ENCODE measurements at places on chromosomes 5 and 9.

DNA sequence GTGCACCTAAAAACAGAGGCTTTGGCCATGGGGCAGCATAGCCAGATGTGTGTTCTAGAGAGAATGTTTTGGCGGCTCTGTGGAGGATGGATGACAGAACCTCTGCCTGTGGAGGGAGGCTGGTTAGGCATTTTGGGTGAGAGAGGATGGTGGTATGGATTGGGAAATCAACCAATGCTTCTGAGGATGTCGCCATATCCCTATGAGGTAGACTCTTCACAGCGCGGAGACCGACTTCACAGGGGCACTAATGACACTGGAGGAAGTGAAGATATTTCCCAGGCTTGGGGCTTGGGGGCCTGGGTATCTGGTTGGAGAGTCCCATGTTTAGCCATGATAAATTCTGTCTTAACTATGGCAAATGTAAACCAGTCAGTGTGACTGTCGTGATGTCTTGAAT, 140.6 kb upstream of the KLF4 start:
- DNase-seq, result no peak

GRCh38 chr9:128254855-128255759, 20.7 kb downstream of the GOLGA2 start:
- DNase-seq, result peak; percentile 96

DNA sequence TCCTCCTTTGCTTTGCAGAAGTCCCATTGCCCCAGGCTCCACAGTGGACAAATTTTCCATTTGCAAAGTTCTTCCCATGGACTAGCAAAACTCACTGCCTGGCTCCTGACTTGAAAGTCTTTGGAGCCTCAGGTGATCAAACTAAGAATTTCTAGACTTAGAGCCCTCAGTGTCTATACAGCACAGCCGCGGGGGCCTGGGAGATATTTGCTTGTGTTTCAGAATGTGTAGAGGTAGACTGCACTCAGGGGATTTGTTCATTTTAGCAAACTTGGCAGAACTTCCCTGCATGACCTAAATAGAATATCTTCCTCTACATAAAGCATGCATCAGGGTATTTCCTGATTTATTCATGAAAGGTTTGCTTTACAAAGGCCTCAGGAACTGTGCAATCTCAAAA, 384.2 kb upstream of the ZNF462 start:
- DNase-seq, result no peak

GRCh38 chr5:112445626-112446350, 26.7 kb upstream of the EPB41L4A start:
- DNase-seq, result no peak

GRCh38 chr5:35303152-35303551, 72.9 kb upstream of the PRLR start:
- DNase-seq, result no peak

DNA sequence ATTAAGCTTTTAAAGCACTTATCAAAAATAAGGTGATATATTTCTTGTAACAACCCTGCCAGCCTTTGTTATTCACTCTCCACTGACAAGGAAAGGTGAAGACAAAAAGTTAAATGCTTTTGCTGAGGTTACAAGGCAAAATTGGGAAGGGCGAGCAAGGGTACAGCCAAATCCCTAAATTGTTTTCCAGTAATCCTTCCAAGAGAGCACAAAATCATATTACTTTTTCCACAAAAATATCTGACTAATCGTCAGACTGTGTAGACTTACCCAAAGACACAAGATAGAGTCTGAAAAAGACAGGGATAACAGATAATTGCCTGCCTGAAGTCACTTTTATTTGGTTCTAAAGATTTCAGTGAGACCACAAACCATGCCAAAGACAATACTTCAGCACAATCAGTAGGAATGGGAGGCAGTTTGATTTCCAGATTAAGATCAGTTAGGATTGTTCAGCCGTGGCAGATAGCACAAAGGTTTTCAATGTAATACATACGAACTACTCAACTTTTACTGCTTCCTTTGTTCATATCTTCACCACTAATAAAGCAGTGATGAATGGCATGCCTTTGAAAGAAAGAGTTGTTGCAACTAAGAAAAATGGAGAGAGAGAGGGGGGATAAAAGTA, 383.8 kb upstream of the TUSC1 start:
- DNase-seq, result no peak

- no peak for DNase-seq
Measured at GRCh38 chr9:130886981-130887380, 9.6 kb downstream of the QRFP start.

DNA sequence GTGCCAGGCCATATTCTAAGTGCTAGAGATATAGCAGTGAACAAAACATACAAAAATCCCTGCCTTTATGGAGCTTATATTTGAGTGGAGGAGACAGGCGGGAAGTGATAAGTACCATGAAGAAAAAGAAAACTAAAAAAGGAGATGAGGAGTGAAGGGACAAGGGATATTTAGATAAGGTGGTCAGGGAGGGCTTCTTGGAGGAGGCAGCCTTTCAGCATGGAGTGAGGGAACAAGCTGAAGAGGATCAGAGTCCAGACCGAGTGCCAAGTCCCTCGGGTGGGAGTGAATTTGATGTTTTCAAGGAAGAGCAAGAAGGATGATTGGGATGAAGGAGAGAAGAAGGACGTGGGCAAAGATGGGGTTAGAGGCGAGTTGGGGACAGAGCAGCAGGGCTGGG, 190.5 kb downstream of the FSTL4 start:
- DNase-seq, result no peak

All from HuH-7.5 (cell line).